ENCODE measurements at places on chromosomes 12 and 14.

- DNase-seq = no peak
Measured at GRCh38 chr14:81224222-81224621, 3.5 kb upstream of the GTF2A1 start.

- no peak for DNase-seq
Measured at GRCh38 chr12:32027684-32028365, 68.6 kb downstream of the RESF1 start.

DNA sequence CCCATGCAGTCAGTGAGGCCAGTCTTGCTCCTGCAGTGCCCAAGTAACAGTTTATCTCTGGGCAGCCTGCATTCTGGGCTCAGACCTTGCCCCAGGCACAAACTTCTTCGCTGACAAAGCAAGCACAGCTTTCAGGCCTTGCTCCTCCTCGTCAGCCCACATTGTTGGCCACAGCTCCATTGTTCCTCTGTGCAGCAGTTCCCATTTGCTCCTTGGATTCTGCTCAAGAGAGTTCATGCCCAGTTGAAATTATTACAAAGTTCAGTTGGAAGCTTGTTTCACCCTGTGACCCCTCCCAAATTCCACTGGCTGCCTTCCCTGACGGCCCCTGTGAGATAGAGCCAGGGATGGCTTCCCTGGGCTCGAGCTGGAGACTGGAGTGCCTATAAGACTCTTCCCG is 163.4 kb upstream of the DDHD1 start:
- DNase-seq = no peak

DNA sequence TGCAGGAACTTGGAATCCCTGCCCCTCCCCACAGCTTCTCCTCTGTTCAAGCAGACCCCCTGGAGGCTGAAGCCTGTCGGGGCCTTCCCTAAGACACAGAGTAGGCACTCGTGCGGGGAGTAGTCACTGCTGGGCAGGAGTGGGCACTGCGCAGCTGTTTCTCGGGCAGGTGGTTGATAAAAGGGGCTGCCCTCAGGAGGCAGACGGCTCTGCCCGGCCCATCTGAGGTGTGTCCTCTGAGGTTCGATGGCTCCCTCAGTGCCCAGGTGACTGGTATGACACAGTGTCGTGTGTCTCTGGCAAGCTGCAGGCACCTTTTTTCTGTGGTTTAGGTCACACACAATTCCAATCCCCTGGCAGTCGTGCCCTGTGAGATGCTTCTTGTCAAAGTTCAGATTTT is 10.1 kb downstream of the GALNT16 start:
- no peak for DNase-seq

GRCh38 chr12:52306731-52307130 is 14.5 kb downstream of the KRT83 start:
- no peak for DNase-seq
